Brain (organoid and tissue), 16 donors: ENCODE measurements at places on chromosomes 11 and 22.

DNA sequence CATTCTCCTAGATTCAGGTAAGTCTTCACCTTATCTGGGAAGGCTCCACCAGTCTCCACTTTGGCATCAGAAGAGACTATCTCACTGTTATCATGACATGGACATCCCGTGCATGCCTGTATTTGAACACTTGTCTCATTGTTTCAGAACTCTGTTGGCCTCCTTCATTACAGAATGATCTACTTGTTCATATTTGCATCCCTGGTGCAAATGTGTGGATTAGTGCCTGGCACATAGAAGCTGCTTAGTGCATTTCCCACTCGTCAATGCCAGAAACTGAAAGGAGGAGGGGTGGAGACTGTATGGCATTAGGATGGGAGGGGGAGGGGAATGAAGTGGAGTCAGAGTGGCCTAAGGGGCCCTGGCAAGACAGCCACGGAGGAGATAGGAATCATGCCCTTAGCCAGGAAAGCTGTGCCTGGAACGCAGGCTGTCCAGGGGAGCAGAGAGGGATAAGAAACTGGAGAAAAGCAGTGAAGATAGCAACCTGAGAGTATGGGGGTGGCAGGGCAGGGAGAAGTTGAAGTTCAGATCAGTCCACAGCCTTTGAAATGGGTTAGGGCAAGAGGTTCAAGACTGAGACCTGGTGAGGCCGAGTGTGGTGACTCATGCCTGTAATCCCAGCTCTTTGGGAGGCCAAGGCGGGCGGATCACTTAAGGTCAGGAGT, 53.8 kb upstream of the CAPRIN1 start:
- peak; percentile 35 for DNase-seq

GRCh38 chr11:91295591-91295990, 929.0 kb upstream of the FAT3 start:
- DNase-seq = no peak

- DNase-seq = no peak
These were observed 52.5 kb upstream of the CLDN5 start for GRCh38 chr22:19576460-19577421.

DNA sequence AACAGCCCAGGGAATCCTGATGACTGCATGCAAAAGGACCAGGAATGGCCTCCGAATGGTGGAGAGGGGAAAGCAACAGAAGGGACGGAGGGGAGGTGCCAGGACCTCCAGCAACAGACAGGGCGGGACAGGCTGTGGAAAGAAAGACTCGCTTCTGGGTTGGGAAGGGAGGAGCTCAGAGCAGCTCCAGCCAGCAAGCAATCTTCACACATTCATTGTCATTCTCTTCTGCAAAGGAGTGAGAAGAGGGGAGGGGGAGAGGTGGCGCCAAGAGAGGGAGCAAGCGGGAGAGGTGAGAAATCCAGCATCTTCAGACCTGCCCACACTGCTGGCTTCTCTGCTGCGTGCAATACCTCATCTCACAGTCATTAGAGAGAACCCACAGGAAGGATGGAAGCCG, 509.0 kb downstream of the BUD13 start:
- DNase-seq = peak; percentile 59

GRCh38 chr11:78244080-78244479, 55.4 kb downstream of the USP35 start:
- DNase-seq = no peak

DNA sequence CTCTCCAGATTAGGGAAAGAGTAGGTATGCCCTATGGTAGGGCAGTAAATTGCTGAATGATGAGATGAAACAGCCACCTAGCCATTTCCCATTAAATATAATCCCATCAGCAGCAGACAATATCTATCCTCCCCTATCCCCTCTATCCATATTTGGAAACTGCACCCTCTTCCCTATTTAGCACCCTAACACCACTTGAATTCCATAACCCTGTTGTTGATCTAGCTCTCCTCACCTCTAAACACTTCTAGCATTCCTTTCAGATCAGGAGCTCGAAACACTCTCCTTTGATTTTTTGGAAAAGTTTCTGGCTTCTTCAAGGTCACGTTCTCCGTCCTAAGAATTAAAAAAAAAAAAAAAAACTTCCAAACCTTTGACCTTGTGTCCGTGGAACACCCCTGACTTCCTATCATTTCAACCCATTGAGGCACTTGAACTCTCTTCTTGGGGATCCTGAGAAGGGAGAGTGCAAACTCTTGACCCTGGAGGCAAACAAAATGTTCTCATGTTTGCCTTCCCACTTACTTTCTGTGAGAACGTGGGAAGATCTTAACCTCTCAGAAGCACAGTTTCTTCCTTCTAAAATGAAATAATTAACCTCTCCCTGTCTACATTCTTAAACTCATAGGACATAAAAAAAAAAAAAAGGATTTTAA, 19.0 kb downstream of the TRIM5 start:
- DNase-seq = no peak

DNA sequence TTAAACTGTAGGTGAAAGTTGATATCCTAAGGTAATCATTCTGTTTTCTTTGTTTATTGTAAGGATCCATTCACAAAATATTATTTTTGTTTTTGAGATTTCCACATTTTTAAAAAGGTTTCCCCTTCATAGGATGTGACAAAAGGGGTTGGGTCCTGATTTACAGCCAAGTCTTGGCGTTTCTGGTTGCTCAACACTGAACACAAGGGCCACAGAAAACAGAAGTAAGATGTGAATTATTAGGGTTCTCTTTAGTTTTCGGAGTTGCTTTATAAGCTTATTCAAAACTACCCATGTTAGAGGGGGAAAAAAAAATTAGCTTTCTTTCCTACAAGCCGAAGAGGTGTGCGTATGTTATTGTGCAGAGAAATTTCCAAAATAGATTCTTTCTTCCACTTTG, 30.0 kb upstream of the FLI1 start:
- no peak for DNase-seq

- DNase-seq = no peak
These were observed 25.1 kb downstream of the RTN4RL2 start for GRCh38 chr11:57485217-57485990.

GRCh38 chr11:21761000-21761399, 431.9 kb upstream of the ANO5 start:
- DNase-seq = no peak

DNA sequence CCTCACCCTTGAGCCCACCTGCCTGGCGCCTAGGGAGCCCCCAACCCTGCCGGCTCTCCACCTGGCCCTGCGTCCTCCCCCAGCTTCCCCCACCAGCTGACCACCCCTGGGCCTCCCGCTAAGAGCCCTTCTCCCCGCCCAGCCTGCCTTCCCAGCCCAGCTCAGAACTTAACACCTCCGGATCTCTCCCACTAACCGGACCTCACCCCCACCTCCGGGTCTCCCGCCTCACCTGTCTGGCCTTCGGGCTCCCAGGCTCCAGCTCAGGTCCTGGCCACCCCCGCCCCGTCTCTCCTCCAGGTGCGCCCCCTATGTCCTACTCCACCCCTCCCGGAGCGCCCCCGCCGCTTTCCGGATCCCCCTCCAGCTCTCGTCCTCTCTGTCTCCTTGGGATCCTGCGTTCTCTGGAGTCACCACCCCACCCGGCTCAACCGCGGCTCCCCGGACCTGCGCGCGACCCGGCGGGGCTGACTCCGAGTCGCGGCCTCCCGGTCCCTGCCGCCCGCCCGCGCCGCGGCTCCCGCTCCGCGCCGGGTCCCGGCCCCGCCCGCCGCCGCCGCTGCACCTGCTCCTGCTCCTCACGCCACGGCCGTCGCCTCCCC, at the start of gene KCNJ11:
Gene KCNJ11 (minus strand): TSS at position 51 of the 602 bp plus-strand sequence. CDS start 568 bp downstream, outside the sequence.
- DNase-seq = no peak

DNA sequence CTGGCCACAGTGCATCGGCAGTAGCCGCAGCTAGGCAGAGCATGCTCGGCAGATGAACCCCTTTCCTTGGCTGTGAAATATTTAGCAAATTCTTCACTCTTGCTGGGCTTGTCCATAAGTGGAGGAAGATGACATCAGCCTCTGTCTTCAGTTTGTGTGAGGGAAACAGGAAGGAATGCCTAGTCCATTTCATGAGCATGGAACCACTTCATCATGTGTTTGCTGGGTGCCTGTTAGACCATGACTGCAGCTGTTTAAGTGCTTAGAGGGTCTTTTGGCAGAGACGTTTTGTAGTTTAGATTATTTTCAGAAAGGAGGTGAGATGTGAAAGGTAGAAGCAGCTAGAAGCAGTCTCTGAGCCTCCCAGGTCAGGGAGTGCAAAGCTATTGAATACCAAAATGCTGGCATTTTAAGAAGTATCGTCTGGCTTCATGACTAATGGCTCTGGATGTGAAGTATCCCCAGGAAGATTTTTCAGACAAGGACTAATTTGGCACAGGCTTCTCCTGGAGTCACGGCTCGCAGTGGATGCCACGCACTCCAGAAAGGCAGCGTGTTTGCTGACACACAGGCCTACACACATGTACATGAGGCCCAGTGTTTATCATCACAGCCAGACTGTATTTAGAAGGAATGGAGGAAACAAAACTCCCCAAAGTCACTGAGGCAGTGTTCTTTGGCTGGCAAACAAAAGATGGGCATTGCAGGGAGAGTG, 43.1 kb upstream of the GRAMD1B start:
- DNase-seq = no peak

DNA sequence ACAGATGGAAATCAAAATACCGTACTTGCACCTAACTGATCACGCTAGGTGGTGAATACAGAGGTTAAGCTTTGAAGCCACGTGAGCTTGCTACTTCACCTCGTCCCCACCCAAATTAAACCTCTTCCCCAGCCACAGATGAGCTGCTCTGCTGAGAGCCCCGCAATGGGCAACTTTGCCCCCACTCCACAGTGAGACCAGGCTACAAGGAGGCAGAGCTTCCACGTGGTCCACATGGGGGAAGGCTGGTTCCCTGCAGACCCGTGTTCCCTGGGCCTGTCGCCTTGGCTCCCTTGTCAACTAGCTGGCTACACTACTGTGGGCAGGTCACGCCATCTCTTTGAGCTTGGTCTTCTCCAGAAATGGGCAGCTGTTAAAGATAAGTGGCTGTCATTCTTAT, 10.9 kb downstream of the CD5 start:
- DNase-seq = no peak

- no peak for DNase-seq
These were observed 18.7 kb downstream of the IGF2 start for GRCh38 chr11:2120359-2121100.

DNA sequence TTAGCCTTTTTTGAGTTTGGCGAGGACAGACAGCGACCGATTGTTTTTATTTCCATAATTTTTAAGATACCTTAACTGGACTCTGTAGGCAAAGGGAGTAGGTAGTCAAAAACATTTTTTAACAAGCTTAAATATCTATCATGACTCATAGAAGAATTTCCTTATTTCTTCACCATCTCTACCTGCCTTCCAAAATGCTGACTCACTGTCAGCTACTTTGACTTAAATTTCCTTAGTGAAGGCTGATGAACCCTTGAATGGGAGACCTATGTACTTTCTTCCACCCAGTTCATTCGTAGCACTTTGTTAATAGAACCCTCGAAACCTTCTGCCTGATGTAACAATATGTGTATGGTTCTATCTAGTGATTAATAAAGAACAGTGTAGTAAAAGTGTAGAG, 1.1 kb upstream of the MTMR2 start:
- DNase-seq = no peak

DNA sequence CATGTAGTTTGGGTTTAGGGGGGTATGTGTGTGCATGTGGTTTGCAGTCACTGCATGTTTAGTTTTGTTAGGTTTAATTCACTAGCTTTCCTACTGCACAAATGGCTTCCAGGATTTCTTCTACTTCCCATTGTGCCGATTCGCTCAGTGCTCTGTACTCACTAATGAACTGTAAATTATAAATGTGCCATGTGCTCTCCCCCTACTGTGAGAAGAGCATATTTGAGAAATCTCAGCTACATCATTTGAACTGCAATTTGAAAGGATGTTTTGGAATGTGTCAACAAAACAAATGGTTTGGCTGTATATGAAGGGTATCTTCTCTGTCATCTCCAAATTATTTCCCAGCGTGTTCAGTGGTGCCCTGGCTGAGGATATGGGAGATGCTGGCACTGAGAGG, 28.1 kb downstream of the CYB5R2 start:
- peak; percentile 32 for DNase-seq

DNA sequence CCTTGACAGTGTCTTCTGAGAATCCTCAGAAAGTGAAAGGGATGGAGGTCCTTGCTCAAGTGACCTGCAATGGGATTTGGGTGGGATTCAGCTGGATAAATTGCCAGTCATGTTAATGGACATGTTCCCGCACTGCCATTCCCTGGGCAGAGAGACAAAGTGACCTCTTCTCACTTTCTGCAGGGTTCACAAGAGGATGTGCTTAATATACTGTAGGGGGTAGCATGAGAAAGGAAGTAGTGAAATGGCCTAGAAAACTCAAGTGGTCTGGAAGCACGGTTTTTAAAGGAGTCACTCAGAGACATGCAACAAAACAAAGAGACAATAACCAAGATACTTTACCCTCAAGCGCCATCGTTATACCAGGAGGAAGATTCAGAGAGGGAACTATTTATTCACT, 70.2 kb downstream of the NELL1 start:
- DNase-seq = no peak

GRCh38 chr22:50545522-50546325, at the start of gene KLHDC7B:
KLHDC7B (plus strand) TSS chr22:50545899; CDS start chr22:50546244, 345 bp downstream.
- no peak for DNase-seq

GRCh38 chr11:18721561-18722292, 4.3 kb downstream of the IGSF22 start:
- peak; percentile 74 for DNase-seq

- peak; percentile 78 for DNase-seq
These were observed 492.9 kb upstream of the KIRREL3 start for GRCh38 chr11:127493330-127494022.

DNA sequence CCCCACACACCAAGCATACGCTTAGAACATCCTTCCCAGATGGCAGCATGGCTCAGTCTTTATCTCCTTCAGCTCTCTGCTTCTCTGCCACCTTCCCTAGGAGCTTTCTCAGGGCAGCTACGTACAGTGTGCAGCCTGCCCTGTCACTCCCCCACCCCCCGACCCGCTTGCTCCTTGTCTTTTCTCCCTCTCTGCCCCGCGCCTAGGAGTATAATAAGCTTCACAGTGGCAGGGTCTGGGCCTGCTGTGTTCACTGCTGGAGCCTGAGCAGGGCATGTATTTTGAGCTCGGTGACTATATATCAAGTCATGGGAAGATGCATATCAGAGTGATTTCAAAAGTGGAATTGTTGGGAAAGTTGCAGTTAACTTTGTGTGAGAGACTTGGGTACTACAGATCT, 55.8 kb upstream of the ADSL start:
- no peak for DNase-seq

DNA sequence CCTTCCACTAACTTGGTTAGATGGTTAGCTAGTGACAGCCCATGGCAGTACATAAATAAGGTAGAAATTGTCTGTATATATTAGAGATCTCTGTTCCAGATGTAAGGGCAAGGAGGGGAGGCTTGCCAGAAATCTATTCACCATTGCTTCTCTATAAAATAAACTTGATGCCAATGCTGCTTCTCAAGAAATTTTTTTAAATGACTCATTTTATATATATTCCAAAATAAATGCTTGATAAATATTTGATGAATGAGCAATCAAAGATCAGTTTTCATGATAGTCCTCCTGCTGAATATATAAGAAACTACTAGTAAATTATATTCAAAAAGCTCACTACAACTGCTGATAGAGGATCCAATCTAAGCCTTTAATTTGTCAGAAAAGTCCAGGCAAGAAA, 710.6 kb upstream of the CCDC179 start:
- no peak for DNase-seq

- no peak for DNase-seq
These were observed 21.0 kb upstream of the PRAME start for GRCh38 chr22:22579869-22580604.

- no peak for DNase-seq
These were observed 455.0 kb downstream of the BRD1 start for GRCh38 chr22:49372530-49373288.
